Activated T-helper 1 cell treated with anti-CD3 and anti-CD28 coated beads, Interleukin-2, amount 50 U/mL, for 16 hours (primary cell): ENCODE measurements at places on chromosomes 4 and X.
A peak's percentile ranks its signal among the peaks of the same experiment; 100 is the strongest.

- DNase-seq, result no peak
These were observed 46.9 kb upstream of the NFKB1 start for GRCh38 chr4:102454268-102454667.

GRCh38 chr4:169540774-169541173, 71.6 kb downstream of the NEK1 start:
- no peak for DNase-seq

- DNase-seq, result no peak
These were observed 58.7 kb downstream of the TSPAN5 start for GRCh38 chr4:98599617-98600205.

- DNase-seq, result no peak
These were observed 218.3 kb upstream of the CNKSR2 start for GRCh38 chrX:21155916-21156315.

DNA sequence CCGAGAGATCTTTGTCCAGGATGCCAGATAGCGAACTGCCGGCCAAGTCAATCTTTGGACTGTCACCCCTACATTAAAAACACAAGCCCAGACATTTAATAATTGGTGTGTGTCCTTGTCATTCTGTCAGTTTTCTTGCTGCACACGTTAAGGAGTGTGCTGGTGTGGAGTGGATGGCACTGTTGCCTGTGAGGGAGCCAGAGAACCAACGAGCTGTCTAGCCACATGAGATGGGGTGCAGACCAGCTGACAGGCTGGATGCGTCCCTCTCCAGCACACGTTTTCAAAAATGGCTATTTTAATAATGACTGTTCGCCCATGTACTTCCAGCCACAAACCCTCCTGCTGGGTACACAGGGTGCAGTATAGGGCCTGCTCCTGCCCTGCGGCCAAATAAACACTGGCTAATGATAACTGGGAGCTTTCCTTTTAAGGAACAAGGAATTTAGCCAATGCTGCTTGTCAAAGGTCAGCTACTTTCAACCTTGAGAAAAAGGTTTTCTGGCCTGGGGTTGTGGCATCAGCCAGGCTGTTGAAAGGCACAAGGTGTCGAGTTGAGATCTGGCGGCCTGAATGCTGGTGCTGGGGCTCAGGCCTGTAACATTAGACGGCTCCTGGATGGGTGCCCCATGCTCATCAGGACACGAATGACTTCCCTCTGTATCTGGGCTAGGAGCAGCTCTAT, 54.0 kb upstream of the MAP3K15 start:
- DNase-seq, result no peak

DNA sequence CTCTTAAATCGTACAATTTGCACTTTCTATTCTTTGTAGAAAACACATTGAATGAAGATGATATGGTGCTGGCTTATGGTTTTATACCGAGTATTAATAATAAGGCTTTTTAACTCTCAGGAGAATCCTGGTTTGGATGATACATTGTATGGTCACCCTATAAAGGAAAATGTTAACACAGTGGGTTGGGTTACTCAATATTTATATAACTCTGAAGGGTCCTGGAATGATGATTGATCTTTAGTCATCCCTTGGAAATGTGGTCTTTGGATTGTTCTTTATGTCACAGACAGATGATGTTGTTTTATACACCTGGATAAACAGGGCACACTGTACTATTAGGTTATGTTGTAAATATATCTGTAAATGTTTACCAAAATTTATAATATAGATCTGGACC, 496.2 kb upstream of the NDST4 start:
- DNase-seq, result no peak

DNA sequence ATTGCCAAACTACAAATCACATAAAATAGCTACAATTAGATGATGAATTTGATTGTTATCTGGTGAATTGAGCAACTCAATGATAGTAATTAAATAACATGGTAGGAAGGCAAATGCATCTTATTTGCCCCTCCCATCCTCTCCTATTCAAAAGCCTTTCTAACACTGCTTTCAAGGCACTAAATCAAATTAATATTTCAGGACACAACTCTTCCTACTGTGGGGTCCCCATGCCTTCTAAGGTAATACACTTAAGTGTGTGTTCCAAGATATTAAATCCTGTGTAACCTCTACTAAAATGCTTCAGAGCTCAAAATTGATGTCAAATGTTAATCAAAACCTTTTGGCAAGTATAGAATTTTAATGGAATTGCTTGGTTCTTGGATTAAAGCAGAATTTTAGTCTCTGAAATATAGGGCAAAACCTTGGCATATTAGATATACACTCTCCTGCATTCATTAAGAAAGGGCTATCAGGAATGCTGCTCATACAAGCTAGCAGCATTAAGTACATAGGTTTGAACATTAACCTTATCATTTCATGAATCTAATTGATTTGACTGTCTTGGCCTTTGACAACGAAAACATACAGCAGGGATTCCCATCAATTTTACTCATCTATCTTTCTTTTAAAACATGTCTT, 371.8 kb upstream of the GALNTL6 start:
- DNase-seq, result no peak

GRCh38 chrX:115053223-115053622, 35.8 kb upstream of the IL13RA2 start:
- no peak for DNase-seq

GRCh38 chrX:7641141-7641540, 201.8 kb upstream of the VCX start:
- no peak for DNase-seq

DNA sequence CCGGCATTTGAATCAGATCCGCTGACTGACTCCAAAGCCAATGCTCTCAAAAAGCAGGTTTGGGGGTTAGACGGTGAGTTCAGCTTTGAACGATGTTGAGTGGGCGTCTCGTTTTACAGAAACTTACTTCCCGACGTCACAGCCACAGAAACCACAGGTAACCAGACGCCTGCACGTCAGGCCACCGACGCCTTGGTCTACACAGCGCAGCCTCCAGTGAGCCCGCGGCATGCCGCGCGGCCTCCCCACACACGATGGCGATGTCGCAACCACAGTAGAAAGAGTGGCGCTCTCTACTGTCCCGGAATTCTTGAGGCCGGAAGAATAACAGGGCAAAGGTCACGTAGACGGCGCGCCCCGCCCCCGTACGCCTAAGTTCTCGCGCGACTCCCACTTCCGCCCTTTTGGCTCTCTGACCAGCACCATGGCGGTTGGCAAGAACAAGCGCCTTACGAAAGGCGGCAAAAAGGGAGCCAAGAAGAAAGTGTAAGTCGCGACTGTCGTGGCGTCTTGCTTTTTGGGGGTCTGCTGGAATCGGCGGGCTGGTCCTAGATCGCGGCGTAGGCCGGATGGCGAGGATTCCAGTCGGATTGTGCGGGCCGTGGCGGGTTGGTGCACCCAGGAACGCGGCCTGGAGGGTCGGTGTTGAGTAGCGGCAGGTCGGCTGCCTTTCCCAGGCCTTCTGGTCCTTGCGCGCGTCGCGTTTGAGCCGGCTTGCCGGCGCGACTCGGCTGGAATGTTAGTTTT, at the start of gene RPS3A:
RPS3A (plus strand) TSS at position 400 of the 747 bp plus-strand sequence; CDS start at position 425, 25 bp downstream.
- peak; percentile 97 for DNase-seq

DNA sequence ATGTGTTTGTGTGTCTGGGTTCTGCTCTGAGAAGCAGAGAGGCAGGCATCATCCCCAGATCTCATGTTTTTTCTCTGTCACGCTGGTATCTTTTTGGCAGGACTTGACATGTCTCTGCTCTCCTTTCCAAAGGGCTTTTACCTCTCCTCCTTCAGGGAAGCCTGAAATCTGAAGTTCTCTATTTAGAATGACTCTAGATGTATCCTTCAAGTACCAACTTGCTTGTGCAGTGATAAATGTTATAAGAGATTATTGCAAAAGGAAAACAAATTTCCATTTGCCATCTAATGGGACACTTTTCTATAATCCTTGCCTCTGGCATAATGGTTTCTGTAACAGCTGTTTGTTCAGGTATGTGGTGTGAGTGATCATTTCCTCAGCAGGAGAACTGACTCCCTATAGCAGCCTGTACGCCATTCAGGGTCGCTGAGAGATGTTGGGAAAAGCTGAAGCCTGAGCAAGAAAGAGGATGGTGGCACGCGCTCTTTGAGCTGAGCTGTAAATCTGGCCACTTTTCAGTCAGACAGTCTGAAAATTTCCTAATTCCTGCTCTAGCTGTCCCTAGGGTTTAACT, 72.5 kb downstream of the CNGA2 start:
- DNase-seq, result no peak

DNA sequence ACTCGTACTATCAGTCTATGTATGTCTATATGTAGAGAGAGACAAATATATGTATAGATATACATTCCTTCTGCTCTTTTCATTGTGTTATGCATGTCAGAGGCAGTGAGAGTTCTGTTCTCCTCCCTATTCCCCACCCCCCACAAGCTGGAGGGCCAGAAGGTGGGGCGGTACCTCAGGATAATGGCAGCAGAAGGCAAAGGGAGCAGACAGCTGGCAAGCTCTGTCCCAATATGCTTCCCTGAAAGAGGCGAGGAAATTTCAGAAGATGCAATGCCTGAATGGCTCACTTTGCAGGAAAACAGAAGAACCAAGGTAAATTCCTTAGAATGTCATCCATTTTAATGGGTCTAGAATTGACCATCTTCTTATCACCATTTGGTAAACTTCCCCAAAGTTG, 114.4 kb downstream of the NAA11 start:
- no peak for DNase-seq

DNA sequence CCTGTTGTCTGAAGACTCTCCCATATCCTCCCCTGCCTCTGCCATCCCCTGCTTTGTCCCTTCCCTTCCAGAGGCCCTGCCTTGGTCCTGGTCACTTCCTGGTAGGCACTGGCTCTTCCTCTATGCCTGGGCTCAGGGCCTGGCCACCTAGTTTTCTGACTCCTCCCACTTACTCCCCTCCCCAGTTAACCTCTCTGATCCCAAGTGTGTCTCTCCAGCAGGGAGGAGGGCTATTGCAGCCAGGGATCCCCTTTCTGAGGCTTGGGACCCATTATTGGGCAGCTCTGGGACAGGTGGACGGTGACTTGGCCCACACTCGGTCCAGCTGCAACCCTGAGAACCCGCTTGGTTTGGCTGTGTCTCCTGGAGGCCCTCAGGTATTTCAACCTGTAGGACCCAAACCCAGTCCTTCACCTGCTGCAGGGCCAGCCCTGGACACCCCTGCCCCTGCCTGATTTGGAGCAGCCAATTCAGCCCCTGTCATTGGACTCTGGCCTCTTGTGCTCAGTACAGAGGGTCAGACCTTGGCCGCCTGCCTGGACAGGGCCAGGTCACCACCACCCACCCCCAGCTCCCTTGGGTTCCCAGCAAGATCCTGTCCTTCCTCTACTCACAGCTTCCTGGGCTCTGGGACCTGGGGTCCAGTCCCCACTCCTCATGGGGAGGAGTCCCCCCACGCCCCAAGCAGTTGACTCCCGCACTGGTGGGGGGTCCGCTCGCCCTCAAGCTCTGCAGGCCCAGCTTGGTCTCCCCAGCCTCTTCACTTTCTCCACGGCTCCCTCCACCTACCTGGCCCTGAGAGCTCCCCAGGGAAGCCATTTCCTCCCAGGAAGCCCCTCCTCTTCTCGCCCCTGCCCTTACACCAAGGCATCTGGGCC, 1.1 kb upstream of the SH3BP2 start:
- no peak for DNase-seq
